ENCODE measurements at places on chromosomes 7 and 10.

DNA sequence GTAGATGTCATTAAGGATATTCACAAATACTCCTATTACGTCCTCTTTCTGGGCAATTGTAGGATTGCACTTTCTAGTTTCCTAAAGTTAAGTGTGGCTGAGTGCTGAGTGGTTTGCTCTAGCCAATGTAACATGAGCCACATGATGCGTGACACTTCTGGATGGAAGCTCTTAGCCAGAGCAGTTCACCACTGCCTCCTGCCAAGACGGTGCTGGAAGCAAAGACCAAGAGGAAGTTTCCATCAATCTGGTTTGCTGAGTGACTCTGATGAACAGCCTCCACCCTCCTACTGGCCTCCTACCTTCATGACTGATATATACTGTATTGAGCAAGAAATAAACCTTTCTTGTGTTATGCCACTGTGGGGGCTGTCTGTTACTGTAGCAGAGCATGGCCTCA lies 318.1 kb downstream of the KCNMA1 start:
- no peak for DNase-seq

DNA sequence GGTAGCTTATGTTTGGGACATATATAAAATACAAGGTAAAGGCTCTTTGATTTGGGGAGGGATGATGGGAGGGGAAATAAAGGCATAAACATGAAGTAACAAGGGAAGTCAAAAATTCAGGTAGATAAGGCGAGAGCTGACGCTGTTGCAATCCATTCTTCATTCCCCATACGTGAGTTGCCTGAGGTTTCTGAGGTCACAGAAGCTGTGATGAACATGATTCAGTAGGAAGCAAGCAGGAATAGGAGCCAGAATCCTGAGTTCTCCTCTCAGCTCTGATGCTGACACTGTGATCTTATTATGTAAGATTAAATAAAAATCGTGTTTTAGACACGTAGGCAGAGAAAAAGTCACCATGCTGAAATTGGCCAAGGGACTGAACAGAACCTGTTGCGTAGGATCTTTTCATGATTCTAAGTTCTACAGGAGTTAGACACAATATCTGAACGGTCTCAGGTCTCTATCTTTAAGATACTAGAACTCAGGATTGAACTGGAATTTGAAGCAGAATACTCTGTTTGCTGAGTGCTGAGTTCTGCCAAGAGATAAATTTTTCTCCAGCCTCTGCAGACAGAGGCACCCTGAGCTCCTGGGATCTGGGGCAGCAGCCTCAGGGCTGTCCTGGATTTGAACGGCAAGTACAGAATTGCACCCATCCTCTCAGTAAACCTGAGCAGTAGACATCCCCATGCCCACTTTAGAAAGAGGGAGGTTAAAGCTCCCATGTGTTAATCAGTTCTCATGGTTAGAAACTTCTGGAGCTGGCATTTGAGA lies 21.0 kb downstream of the KLF6 start:
- DNase-seq, result no peak

- no peak for DNase-seq
Observed at GRCh38 chr10:97849103-97849686, 448 bp upstream of the GOLGA7B start.

GRCh38 chr7:36440880-36441279 lies 51.2 kb downstream of the ANLN start:
- DNase-seq, result peak; percentile 46

- no peak for DNase-seq
Observed at GRCh38 chr10:78332012-78332411, 298.3 kb downstream of the RPS24 start.

DNA sequence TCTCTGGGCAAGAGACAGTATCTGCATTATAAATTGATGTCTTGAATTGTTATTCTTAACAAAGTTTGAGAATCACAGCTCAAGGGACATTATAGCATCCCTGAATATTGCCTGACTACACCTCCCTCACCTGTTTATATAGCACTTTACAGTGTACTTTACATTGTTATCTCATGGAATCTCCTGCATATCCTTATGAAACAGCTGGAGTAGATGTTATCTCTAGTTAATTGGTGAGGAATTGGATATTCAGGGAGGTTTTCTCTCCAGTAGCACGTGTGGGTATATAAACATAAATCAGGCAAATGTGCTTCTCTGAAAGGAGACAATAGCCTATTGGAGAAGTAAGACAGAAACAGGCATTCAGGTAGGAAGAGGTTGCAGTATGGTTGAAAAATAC lies 117.2 kb downstream of the SRI start:
- DNase-seq, result no peak

GRCh38 chr7:127715272-127715671 lies 63.3 kb downstream of the SND1 start:
- no peak for DNase-seq

DNA sequence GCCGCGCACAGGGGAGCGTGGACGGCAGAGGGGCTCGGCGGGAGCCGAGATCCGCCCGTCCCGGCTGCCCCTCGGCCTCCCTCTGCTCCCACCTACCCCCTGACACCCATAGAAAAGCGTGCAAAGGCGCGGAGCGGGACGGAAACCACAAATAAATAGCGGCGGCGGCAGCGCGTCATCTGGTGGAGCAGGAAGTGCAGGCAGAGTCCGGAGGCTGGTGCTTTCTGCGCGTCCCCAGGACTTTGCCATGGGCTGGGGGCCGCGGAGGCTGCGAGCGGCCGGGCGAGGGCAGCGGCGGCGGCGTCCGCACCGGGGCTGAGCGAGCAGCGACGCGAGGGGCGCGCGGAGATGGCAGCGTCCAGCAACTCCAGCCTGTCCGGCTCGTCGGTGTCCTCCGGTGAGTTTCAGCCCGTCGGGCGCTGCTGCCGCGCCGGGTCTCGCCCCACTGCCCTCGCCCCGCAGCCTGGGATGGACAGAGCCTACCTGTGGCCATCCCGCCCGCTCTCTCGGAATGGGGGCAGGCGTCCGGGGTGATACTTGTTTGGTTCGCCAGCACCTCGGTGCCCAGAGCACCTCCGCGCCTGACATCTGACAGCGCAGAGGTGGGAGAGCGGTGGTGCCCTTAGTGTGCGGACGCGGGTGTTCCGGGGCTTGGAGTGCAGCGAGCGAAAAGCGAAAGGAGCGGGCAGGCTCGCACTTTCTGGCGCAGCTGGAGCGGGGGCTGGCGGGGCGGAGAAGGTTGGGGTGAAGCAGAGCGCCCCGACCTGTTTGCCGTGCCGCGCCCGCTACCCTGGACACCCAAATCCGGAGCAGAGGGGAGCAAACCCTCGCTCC lies at the start of gene CHN2:
Gene CHN2 (plus strand): TSS at position 182 of the 834 bp plus-strand sequence.
- DNase-seq, result peak; percentile 65

DNA sequence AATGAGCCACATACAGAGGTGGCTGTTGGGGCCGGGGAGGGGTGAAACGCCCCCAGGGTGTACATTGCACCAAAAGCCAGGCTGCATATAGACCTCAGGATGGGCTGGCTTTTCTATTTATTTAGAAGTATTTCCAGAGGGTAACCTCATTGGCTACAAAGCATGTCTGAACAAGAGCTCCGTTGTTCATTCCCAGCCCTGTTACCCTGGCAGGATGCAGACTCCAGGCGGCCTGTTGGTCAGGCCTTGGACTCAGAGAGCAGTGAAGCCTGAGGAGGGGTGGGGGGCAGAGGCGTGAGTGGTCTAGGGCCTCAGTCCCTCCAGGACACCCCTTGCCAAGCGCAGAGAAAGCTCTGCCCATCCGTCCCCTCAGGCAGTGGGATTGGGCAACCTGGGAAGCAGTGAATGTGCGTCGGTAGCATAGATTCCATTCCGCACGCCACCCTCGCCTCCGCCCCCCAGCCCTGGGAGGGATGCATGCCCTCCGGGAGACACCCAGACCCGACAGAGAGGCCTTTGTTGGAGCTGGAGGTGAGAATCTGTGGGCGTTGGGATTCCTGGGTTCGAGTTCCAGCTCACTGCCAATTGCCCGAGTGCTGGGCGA lies 41.9 kb downstream of the TCF7L2 start:
- DNase-seq, result no peak

DNA sequence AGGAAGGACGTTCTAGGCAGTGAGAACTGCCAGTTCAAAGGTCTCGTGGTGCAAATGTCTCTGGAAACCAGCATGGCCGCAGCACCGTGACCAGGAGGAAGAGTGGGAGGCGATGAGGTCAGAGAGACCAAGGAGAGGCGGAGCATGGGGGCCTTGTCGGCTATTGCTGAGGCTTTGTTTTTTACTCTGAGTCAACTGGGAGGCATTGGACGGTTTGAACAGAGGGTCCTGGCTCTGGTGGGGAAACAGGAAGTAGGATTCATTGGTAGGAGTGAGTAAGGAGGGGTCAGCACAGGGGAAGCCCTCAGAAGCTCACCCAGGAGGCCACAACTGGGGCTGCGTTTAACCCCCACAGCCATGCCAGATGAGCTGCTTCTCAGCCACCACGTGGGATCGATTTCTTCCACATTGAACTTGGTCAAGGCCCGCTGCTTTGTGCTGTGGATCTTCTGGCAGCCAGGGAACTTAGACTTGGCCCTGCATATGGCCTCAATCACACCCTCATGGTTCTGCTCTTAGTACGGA lies 22.2 kb upstream of the SH2B2 start:
- peak; percentile 58 for DNase-seq

- DNase-seq, result no peak
Observed at GRCh38 chr10:83935339-83935736, 204.0 kb upstream of the GHITM start.
